Activated T-cell treated with anti-CD3 and anti-CD28 coated beads for 48 hours (primary cell): ENCODE measurements at places on chromosomes 2 and 18.

GRCh38 chr2:223641082-223641481 is 38.9 kb upstream of the SCG2 start:
- DNase-seq: no peak

GRCh38 chr2:65128297-65129190 is 1.4 kb downstream of the RAB1A start:
- no peak for DNase-seq

DNA sequence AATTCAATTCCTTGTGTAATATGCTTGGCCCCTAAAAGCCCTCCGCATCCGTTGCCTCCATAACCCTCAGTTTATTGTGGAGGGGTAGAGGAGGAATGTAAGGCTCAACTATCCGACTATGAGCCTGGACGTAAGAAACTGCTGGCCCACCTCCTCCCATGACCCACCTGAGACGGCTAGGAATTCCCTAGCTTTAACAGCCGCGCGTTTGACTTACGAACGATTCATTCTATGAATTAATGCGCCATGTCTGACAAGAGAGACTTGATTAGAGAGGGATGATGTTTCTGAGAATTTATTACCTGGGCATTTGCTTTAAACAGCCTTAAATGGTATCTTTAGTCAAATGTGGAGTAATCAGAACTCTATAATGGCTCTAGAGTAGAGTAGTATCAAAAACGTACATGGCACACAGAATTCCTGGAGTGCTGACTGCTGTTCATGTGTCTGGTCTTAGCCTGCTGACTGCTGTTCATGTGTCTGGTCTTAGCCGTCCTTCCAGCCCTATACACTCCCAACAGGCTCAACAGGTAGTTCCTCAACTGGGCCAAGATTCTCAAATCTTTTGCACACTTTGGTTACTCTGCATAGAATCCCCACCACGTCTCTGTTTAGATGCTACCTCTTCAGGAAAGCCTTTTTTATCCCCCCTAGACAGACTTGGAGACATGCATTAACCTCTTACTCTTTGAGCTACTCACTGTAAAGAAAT is 899 bp upstream of the GFPT1 start:
- no peak for DNase-seq

GRCh38 chr2:18339326-18339725 is 221.1 kb downstream of the RDH14 start:
- DNase-seq: no peak

DNA sequence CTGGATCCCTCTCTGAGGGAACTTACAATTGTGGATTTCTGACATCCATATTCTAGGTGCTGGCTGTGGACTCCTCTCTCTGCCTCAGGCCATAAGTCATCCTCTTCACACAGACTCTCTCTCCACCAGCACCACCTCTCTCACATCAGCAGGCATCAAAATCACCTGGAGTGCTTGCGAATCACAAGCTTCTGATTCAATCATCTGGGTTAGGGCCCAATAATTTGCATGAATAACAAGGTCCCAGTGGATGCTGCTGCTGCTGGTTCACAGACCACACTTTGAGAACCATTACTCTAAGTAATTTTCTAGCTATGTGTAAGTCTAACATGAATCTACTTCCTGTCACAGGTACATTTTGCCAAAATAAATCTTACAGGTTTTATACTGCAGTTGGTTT is 214.9 kb downstream of the DSEL start:
- DNase-seq: no peak

DNA sequence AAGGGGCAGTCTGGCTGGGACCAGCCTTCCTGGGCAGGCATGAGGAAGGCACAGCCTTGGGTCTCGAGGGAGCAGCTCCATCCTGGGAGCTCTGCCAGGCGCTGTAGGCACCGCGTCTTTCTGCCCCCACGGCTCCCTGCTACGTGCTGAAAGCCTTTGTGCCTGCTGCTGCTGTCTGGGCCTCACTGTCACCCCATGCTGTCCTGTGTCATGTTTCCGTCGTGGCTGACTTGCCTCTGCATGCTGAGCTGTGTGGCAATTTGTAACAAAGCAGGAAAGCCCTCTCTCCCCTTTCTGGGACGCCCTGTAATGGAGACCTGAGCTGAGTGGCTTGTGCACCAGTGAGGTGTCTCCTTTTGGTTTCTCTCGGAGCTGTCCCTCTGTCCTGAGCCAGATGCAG is 152.5 kb downstream of the TSN start:
- DNase-seq: no peak

GRCh38 chr2:48420512-48421197 is 109.3 kb upstream of the STON1 start:
- DNase-seq: peak; percentile 88

- DNase-seq: no peak
Observed at GRCh38 chr2:217004656-217005055, 144.8 kb upstream of the TNP1 start.

GRCh38 chr2:134431838-134432434 is 178.1 kb downstream of the MGAT5 start:
- no peak for DNase-seq

DNA sequence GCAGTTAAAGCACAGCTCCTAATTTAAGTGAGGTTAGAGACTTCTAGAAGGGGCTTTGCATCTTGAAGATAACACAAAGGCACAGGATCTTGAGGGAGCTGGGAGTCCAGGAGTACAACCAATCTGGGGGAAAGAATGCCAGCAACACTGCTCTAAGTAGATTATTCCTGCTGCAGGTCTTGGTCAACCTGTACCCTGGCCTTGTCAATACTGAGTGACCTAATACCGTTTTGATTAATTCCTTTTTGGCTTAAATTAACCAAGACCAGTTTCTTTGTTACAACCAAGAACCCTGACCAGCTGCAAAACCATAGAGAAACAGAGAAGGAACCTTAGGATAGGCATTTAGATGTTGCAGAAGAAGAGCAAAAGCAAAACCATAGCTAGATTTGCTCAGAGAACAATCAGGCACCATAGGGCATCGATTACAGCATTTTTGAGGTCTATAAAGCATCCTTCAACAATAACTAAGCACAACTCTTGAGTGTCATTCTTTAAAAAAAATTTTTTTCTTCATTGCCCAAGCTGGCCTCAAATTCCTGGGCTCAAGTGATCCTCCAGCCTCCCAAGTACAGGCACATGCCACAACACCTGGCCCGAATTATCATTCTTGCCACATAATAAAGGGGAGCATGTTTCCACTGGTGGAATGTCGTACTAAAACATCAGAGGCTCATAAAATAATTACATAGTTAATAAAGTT is 6.3 kb downstream of the STARD7 start:
- no peak for DNase-seq

DNA sequence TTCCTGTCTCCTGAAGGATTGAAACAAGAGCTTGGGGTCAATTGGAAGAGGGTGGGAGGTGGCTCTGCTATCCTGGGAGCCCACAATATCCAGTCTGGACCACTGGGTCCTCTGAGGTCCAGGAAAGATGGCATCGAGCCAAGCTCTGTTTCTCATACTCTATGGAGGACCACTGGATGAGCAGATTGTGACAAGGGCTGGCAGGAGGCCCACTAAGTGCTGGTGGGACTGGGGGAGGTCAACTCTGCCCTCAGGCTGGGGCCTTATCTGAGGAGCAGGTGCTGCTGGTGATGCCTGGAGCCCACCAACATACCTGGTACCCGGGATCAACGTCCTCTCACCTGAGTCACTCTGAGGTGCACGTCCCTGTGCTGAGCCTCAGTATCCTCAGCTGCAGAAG is 142.4 kb downstream of the NDUFA10 start:
- DNase-seq: no peak

DNA sequence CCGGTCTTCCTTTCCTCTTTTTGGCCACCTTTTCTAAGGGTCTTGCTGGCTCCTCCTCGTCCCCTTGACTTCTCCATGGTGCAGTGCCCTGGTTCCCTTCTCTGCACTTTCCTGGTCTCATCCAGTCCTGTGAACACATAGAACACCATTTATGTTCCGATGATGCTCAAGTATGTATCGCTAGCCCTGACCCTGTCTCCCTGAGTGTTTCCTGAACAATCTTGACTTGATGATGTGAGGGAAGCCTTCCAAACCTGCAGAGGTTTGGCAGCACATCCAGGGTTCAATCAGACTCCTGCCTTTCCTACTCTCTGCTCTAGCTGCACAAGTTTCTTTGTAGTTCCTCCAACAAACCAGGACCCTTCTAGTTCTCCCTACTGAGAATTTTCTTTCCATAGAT is 132.1 kb downstream of the RGPD3 start:
- DNase-seq: no peak

DNA sequence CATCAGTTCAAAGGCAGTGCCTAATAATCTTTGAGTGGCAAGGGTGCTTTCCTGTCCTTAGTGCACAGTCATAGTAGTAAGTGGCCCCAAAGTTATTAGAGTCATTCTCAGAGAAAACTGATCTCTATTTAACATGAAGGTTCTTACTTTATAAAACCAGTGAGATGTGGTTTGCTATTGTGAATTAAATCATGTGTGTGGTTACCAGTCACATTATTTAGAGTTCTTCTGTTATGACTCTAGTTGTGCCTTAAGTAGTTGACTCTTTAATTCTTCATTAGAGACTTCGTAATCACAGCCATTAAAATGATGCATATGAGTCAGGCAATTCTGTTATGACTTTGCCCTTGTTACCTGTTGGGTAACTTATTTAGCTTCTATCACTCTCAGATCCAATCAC is 1392.9 kb upstream of the ACVR2A start:
- DNase-seq: no peak

DNA sequence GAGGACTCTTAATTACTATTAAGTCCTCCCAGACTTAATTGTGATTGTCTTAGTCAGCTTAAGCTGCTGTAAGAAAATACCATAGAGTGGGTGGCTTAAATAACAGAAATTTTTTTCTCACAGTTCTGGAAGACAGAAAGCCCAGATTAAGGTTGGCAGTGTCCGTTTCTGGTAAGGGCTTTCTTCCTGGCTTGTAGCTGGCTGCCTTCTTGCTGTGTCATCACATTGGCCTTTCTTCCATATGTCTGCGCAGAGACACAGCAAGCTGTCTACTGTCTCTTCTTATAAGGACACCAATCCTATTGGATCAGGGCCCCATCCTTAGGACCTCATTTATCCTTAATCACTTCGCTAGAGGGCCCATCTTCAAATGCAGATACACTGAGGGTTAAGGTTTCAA is 38.5 kb downstream of the ASXL3 start:
- DNase-seq: no peak

- DNase-seq: no peak
Observed at GRCh38 chr18:13267431-13267873, 48.9 kb downstream of the LDLRAD4 start.

GRCh38 chr2:186737732-186738508 is 44.1 kb downstream of the FAM171B start:
- no peak for DNase-seq

DNA sequence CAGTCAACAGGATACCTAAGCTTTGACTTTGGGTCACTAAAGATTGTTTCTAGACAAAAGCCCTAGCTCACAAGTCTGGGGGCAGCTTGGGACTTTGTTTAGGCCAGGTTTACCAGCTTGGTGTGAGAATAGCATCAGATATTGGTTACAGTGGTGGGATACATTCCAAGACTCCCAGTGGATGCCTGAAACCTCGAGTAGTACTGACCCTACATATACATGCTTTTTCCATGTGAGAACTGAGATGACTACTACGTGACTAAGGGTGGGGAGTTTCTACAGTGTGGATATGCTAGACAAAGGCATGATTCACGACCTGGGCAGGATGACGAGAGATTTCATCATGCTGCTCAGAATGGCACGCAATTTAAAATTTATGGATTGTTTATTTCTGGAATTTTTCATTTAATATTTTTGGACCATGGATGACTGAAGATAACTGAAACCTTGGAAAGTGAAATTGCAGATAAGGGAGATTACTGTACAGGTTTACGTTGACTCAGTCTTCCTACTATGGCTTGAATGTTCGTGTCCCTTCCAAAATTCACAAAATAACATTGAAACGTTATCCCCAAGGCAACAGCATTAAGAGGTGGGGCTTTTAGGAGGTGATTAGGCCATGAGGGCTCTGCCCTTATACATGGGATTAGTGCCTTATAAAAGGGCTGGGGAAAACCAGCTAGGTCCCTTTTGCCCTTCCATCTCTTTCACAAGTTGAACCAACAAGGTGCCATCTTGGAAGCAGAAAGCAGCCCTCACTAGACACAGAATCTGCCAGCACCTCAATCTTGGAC is 50.2 kb upstream of the CTAGE1 start:
- DNase-seq: no peak

DNA sequence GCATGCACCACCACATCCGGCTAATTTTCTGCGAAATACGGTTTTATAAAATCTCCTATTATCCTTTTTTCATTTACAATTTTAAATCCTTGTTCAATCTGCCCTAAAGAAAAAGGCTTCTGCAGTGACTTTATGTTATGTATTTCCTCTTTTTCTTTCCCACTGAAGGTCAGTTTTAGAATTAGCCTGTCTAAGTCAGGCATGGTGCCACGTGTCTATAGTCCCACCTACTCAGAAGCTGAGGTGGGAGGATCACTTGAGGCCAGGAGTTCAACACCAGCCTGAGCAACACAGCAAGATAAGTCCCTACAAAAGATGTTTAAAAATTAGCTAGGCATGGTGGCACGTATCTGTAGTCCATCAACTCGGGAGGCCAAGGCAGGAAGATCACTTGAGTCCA is 39.8 kb upstream of the TNFRSF11A start:
- no peak for DNase-seq

DNA sequence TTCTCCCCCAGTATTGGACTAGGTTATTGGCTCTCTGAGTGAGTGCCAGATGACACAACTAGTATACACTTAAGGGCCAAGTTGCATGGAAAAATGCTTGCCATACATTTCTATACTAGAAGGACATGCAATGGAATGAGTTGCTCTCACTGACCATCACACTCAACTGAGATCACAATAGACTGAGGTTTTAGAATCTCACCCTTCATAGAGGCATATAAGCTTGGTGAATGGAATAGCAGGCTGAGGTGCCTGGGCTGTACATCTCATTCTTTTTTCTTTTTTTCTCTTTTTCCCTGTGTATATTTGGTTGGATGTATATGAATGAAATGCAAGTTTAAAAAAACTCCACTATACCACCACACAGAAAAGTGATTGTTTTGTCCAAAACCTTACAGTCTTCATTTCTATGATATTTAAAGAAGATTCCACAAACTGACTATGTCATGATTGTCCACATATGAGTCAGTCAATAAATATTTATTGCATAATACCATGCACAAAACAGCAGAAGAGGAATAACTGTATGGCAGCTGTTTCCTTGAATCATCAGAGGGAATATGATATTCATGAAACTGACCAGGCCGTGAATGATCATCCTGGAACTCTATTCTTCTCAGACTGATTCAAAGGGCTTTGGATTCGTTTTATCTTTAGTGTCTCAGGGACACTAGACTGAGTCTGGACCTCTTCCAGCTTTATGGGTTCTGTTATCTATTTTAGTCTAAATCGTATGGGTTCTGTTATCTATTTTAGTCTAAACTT is 122.6 kb upstream of the STK17B start:
- no peak for DNase-seq

- no peak for DNase-seq
Observed at GRCh38 chr2:39991298-39991697, 212.2 kb upstream of the THUMPD2 start.

GRCh38 chr2:140882671-140883620 is 1247.9 kb downstream of the LRP1B start:
- DNase-seq: no peak
